NCI-H69 (cell line): ENCODE measurements at places on chromosomes 3 and 15.

DNA sequence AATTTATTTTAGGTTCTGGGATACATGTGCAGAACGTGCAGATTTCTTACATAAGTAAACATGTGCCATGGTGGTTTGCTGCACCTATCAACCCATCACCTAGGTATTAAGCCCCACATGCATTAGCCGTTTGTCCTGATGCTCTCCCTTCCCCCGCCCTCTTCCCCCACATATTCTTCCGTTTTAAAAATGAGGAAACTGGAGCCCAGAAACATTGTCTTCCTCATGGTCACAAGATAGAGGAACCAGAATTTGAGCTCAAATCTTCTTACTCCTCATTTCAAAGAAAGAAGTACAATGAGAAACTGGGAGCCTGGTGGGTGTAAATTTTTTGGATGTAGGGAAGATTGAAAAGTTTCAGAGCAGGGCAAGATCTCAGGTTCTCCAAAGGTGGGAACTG, 56.1 kb upstream of the USP3 start:
- DNase-seq, result no peak

DNA sequence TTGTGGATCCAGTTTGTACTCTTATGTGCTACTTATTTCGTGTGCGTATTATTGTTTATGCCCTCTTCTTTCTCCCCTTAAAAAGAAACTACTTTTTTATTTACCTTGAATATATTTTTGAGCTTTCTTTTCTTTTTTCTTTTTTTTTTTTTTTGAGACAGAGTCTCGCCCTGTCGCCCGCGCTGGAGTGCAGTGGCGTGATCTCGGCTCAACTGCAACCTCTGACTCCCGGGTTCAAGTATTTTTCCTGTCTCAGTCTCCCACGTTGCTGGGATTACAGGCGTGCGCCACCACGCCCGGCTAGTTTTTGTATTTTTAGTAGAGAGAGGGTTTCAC, 1.5 kb downstream of the SLC25A38 start:
- no peak for DNase-seq

GRCh38 chr3:183954875-183955274, 62.8 kb downstream of the ABCC5 start:
- DNase-seq, result no peak

- DNase-seq, result peak; percentile 6
Measured at GRCh38 chr3:39205131-39205530, 12.7 kb upstream of the XIRP1 start.

DNA sequence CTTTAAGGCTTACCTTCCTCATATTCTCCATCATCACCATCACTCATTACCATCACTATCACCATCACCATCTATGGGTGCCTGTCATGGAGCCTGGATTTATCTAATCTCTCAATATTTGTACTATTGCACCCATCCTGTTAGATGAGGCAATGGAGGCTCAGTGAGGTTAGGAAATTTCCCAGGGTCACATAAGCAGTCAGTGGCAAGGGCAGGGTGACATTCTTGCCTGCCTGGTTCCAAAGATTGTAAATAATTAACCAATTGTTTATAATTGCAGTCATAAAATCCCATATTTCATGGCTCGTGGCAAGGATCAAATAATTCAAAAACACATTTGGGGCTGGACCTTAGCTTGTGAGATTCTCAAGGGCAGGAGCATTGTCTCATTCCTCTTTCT, 55.2 kb downstream of the MGLL start:
- DNase-seq, result no peak

DNA sequence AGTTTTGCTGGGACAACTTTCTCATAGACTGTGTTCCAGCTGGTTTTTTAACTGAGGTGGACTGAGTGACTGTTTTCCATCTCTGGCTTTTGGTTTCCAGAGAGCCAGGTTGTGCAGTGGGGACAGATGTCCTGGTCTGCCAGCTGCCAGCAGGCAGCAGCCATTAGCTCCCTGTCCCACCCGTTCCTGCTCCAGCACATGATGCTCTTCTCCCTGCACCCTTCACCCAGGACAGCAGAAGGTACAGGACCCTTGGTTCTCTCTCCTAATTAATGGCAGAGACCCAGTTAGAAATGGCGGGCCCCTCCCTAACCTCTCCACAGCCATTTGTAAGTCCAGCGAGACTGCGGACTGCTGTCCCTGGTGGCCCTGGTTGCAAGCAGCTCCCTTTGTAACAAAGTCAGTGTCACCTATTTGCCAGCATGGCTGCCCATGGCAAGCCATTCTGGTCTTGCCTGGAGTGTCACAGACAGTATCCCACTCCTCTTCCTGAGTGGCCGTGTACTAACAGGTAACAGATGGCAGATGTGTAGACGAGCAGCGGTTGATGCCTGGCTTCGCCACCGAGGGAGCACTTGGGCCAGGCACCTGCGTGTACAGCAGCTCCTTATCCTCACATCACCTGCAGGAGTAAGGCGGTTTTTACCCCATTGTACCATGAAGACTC, 148.3 kb downstream of the DNAJB8 start:
- peak; percentile 34 for DNase-seq

GRCh38 chr3:64344721-64345207, 119.5 kb upstream of the PRICKLE2 start:
- peak; percentile 42 for DNase-seq

DNA sequence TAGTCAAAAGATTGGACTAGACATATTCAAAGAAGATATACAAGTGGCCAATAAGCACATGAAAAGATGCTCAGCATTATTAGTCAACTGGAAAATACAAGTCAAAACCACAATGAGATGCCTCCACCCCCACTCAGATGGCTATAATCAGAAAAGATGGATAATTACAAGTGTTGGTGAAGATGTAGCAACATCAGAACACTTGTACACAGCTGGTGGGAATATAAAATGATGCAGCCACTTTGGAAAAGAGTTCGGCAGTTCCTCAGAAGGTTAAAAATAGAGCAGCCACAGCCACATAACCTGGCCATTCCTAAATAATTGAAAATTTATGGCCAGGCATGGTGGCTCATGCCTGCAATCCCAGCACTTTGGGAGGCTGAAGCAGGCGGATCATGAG, 38.4 kb downstream of the HEG1 start:
- DNase-seq, result no peak

- peak; percentile 92 for DNase-seq
Measured at GRCh38 chr3:77039606-77040171, at the start of gene ROBO2. TSS of gene ROBO2 (plus strand) at chr3:77040099. CDS start at chr3:77040786, 687 bp downstream.
